ENCODE measurements at places on chromosomes 11 and 22.

GRCh38 chr22:25666308-25666707, 75.7 kb upstream of the MYO18B start:
- no peak for DNase-seq

DNA sequence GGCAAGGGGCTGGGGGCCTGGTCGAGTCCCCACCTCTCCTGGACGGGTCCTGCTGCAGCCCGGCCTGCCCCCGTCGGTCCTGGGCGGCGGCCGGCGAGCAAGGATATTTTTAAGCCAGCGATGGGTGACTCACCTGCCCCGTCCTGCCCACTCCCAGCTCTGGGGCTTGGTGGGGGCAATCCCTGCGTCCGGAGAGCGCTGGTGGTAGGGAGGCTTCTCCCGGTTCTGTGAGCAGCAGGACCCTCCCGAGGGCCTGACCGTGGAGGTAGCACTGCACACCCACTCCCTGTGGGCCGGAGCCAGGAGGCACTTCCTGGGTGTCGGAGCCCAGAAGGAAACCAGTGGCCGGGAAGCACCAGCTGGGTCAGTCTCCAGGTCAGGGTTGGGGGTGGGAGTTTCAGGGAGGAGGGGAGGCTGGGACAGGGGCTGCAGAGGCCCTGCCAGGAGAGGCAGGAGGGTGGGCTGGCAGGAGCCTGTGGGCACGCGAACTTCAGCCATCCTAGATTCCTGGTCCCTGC, 467 bp downstream of the EPS8L2 start:
- DNase-seq = no peak

DNA sequence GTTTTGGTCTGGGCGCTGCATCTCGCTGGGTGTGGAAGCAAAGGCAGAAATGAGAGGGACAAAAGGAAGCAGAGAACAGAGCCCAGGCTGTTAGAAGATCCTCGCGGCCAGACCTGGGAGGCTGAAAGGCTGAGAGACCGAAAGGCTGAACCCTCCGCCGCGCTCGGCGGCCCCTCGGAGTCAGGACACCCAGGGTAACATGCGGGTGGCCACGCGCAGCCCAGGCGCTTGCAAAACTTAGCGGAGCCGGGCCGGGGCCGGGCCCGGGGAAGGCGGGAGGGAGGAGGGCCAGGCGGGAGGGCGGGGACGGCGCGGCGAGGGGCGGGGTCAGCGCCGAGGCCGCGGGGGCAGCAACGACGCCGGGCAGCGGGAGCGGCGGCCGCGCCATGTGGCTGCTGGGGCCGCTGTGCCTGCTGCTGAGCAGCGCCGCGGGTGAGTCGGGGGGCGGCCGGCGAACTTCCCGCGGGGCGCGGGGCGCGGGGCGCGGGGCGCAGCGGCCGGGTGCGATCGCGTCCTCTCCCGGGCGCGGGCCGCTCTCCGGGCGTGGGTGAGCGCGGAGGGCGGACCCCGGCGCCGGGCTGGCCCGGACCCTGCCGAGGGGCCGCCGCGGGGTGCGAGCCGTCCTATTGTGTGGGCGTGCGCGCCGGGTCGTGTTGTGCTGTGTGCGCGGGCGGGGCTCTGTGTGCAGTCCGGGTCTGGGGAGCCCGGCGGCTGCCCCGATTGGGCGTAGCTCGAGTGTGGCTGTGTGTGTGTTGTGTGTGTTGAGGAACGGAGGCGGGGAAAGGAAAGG, at the start of gene LDLRAD3:
TSS of gene LDLRAD3 (plus strand) at position 350 of the 790 bp plus-strand sequence. CDS start at position 387, 37 bp downstream.
- DNase-seq = peak; percentile 19

DNA sequence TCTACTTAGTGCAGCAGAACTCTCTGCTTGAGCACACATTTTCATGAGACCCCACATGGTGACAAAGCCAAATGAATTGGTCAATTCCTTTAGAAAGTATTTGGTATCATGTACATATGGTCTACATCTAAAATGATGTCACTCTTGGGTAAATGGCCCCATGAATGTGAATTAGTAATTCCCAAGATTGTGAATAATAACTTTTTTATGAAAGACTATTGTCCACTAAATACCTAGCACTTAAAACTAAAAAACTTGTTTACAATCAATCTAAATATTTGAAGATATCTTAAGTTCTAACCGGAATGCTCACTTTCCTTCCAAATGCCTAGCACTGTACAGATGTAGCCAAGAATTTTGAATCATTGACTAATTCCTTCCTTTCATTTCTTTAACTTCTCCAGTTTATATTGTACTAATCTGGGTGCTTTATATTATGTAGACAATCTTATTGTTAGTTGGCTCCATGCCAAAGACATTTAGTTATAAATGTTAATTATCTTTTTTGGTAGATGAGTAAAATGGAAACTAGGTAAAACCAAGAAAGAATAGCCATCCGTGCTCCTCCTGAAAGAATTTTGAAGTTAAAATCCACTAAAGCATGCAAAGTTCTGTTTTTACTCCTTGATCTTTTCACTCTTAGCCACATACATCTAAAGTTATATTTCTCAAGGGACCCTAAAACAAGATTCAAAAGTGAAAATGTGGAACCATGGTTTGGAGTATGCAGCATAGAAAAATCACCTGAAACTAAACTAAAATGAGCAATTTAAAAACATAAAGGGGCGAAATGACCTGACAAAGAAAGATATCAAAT, 145.0 kb upstream of the ARHGAP20 start:
- DNase-seq = no peak

DNA sequence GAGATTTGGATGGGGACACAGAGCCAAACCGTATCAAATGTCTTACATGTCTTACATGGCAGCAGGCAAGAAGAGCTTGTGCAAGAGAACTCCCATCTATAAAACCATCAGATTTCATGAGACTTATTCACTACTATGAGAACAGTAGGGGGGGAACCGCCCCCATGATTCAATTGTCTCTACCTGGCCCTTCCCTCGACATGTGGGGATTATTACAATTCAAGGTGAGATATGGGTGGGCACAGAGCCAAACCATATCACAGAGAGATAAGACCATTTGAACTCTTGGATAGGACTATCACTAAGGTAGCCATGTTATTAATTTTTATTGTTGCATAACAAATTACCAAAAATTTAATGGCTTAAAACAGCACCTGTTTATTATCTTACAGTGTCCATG, 611.7 kb downstream of the SOX6 start:
- no peak for DNase-seq

Data from CD4-positive, alpha-beta T cell treated with Interleukin-12 subunit alpha and Interleukin-12 subunit beta, for 1 hour (primary cell).